ENCODE measurements at places on chromosomes 1 and 21. TPM values are rescaled to one million over a fixed set of nuclear protein-coding genes. Genes with fewer than 3 reads are reported as not detected.

Gene TTLL10
- 0.77 TPM for total RNA-seq

Gene CYYR1
- total RNA-seq = 13.3 TPM

GRCh38 chr1:22641906-22642636 is 1.4 kb upstream of the C1QC start:
- DNase-seq = peak; percentile 77
- no peak overlapping the region for H3K4me3 ChIP-seq
- H3K27ac ChIP-seq = no peak overlapping the region
- no peaks in the 10 kb centered on the region for H3K4me1 ChIP-seq
- H3K27me3 ChIP-seq = no peaks in the 10 kb centered on the region

Gene PM20D1
- total RNA-seq = not detected

DNA sequence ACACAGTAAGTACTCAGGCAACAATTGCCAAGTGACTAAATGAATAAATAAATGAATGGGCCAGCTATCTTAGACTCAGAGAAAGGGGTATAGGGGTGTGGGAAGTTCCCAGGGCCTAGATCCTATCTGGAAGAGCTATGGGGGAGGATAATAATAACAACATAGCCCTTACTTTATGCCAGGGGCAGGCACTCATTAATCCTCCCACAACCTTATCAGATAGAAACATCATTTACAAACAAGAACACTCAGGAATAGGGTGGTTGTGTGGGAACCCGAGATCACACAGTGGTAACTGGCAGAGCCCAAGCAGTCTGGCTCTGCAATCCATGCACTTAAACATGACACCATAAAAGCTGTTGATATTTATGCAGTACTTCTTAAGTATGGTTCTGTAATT is 128.2 kb upstream of the SPATA6 start:
- H3K36me3 ChIP-seq = no peaks in the 10 kb centered on the region
- no peaks in the 10 kb centered on the region for H3K4me1 ChIP-seq
- no peak overlapping the region for H3K27ac ChIP-seq
- no peak for DNase-seq
- H3K27me3 ChIP-seq = no peaks in the 10 kb centered on the region

DNA sequence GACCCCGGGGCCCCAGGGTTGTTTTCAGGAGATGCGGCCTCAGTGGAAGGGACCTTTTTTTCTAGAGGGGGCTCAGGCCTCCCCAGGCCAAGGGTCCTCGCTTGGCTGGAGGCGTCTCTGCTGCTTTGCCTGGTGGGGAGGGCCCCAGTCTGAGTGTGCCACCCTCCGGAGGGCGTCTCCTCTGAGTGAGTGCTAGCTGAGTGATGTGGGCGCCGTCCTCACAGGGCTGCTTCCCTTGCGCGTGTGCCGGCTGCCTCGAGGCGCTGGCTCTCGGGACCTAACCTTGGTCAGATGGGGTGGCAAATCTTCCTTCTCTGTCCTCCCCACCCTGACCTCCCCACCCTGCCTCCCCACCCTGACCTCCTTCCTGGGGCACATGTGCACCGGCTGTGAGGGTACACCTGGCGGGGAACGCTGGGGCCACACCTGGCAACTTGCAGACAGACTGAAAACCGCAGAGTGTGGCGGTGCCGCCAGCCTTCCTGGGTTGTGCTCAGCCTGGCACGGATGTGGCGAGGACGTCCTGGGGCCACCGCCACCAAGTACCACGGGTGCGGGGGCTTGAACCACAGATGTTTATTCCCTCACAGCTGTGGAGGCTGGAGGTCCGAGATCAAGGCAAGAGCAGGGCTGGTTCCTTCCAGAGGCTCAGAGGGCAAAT is 93.0 kb upstream of the TTC34 start:
- peaks cover 10% of the 10 kb centered on the region for H3K27me3 ChIP-seq
- no peak overlapping the region for H3K27ac ChIP-seq
- DNase-seq = no peak
- no peaks in the 10 kb centered on the region for H3K4me1 ChIP-seq

Gene SPRR1A
- not detected for total RNA-seq

Gene ITLN2
- total RNA-seq = 0.82 TPM

Gene CYP4X1
- total RNA-seq = 34.7 TPM

- H3K4me1 ChIP-seq = no peaks in the 10 kb centered on the region
- DNase-seq = no peak
- H3K27me3 ChIP-seq = no peaks in the 10 kb centered on the region
- H3K27ac ChIP-seq = no peak overlapping the region
Measured at GRCh38 chr21:15414057-15414456, 315.7 kb upstream of the USP25 start.

Gene TCEA3
- total RNA-seq = 115 TPM

Gene FCRL1
- not detected for total RNA-seq

GRCh38 chr1:204818998-204819397 is 51.7 kb upstream of the NFASC start:
- H3K4me1 ChIP-seq = peaks cover 6% of the 10 kb centered on the region
- no peak for DNase-seq
- H3K36me3 ChIP-seq = no peaks in the 10 kb centered on the region

Gene CLCA4
- total RNA-seq = 1.4 TPM

GRCh38 chr1:177934927-177935326 is 34.9 kb downstream of the SEC16B start:
- H3K27me3 ChIP-seq = no peaks in the 10 kb centered on the region
- DNase-seq = no peak
- no peaks in the 10 kb centered on the region for H3K4me1 ChIP-seq
- no peak overlapping the region for H3K27ac ChIP-seq
- no peak overlapping the region for H3K4me3 ChIP-seq

DNA sequence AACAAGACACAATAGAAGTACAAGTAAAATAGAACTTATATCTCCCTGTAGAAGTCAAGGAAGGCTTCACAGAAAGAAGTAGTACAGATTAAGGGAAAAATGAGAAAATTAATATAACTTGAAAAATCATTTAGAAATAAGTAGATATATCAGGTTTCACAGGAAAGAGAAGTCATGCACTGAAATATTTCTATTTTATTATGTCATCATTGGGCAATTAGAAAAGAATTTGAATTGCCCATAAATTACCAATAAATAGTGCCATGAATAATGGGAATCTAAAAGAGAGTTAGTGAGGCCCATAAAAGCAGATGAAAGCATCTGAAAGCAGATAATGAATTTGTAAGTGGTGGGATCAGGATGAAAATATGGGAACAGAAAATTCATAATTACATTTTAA is 1597.8 kb downstream of the PLA2G4A start:
- H3K27me3 ChIP-seq = no peaks in the 10 kb centered on the region
- H3K27ac ChIP-seq = no peak overlapping the region
- no peak overlapping the region for H3K4me3 ChIP-seq
- no peaks in the 10 kb centered on the region for H3K36me3 ChIP-seq
- H3K4me1 ChIP-seq = no peaks in the 10 kb centered on the region

DNA sequence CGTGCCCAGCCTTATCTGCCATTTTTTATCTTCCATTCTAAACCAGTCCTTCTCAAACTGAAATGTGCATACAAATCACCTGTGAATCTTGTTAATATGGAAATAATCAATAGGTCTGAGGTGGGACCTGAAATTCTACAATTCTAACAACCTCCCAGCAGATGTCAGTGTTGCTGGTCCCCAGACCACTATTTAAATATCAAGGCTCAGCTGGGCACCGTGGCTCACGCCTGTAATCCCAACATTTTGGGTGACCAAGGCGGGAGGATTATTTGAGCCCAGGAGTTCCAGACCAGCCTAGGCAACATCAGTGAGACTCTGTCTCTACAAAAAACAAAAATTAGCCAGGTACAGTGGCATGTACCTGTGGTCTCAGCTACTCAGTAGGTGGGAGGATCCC is 4.1 kb downstream of the UQCRHL start:
- no peaks in the 10 kb centered on the region for H3K27me3 ChIP-seq
- no peaks in the 10 kb centered on the region for H3K36me3 ChIP-seq
- H3K4me1 ChIP-seq = peaks cover 16% of the 10 kb centered on the region
- no peak for DNase-seq
- no peak overlapping the region for H3K27ac ChIP-seq

- H3K36me3 ChIP-seq = no peaks in the 10 kb centered on the region
- DNase-seq = no peak
- H3K4me1 ChIP-seq = peaks cover 19% of the 10 kb centered on the region
- no peak overlapping the region for H3K4me3 ChIP-seq
Measured at GRCh38 chr21:41752231-41752681, 14.6 kb downstream of the RIPK4 start.

- H3K4me1 ChIP-seq = no peaks in the 10 kb centered on the region
- H3K36me3 ChIP-seq = no peaks in the 10 kb centered on the region
- no peak overlapping the region for H3K4me3 ChIP-seq
- DNase-seq = no peak
- H3K27ac ChIP-seq = no peak overlapping the region
Measured at GRCh38 chr1:57621776-57622175, 197.9 kb upstream of the DAB1 start.

Gene LCE1B
- total RNA-seq = not detected

- H3K27ac ChIP-seq = peak overlapping the region; percentile 92
- peak overlapping the region; percentile 96 for H3K4me3 ChIP-seq
- no peak for DNase-seq
- no peaks in the 10 kb centered on the region for H3K27me3 ChIP-seq
Measured at GRCh38 chr1:156114919-156115513, 505 bp downstream of the LMNA start.

Gene SLC9C2
- 40.6 TPM for total RNA-seq

Gene NTMT2
- total RNA-seq = not detected

Gene ITLN1
- total RNA-seq = 7.0 TPM

DNA sequence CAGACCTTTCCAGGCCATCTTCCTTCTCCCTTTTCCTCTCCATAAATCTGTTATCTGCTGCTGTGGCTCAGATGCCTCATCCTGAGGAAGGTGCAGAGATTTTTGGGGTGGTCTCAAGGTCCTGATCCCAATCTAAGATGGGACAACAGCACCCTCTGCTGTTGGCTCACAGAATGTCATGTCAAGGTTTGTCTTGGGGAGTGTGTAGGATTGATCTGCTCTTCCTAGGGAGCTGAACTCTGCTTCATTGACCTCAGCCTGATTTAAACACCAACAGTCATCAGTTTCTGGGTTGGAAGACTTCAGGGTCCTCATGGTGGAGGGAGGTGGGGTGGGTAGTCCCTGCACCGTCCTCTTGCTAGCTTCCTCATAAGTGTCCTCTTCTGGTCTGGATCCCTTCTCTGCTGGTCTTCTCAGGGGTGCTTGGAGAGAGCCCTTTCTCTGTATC is 62.8 kb upstream of the LAX1 start:
- H3K4me1 ChIP-seq = no peaks in the 10 kb centered on the region
- no peak overlapping the region for H3K4me3 ChIP-seq
- H3K36me3 ChIP-seq = no peaks in the 10 kb centered on the region
- DNase-seq = peak; percentile 20

Gene GNG5
- 111 TPM for total RNA-seq

DNA sequence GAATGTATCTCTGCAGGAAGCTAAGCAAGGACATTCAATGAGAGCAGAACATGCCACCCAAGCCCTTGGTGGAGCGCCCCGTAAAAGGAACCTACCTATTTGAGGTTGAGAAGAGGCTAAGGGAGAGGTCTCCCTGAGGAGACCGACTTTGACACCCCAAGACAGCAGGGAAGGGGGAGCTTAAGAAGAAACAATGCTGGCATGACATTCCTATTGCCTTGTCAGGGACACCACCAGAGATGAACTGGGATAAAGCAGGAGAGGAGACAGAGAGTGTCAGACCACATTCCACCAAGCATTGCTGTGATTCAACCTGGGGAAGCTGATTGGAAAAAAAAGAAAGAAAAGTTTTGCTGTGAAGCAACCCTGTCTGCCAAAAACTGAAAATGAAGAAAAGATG is 13.3 kb upstream of the S100A2 start:
- no peak overlapping the region for H3K27ac ChIP-seq
- no peak for DNase-seq
- H3K4me1 ChIP-seq = no peaks in the 10 kb centered on the region
- H3K36me3 ChIP-seq = no peaks in the 10 kb centered on the region
- no peak overlapping the region for H3K4me3 ChIP-seq

Gene GUCA2A
- not detected for total RNA-seq

DNA sequence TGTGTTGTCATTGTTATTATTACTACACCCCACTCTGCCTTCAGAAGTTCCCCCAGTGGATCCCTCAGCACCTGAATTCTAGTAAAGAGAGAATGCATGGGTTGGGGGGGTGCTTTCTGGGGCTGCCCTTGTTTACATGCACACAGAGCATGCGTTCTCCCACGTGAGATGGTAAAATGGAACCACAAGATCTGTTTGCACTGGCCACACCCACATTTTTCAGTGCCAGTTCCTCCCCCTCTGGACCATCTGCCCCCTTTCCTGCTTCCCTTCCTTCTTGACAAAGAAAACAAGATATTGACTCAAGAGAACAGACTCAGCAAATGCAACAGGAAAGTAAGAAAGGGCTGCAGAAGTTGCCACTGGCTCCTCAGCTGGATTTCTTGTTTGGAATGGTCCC is 8.9 kb downstream of the SLC6A17 start:
- H3K4me3 ChIP-seq = no peak overlapping the region
- no peaks in the 10 kb centered on the region for H3K27me3 ChIP-seq
- DNase-seq = no peak
- no peaks in the 10 kb centered on the region for H3K36me3 ChIP-seq
- H3K27ac ChIP-seq = no peak overlapping the region

Gene TPTE
- not detected for total RNA-seq

DNA sequence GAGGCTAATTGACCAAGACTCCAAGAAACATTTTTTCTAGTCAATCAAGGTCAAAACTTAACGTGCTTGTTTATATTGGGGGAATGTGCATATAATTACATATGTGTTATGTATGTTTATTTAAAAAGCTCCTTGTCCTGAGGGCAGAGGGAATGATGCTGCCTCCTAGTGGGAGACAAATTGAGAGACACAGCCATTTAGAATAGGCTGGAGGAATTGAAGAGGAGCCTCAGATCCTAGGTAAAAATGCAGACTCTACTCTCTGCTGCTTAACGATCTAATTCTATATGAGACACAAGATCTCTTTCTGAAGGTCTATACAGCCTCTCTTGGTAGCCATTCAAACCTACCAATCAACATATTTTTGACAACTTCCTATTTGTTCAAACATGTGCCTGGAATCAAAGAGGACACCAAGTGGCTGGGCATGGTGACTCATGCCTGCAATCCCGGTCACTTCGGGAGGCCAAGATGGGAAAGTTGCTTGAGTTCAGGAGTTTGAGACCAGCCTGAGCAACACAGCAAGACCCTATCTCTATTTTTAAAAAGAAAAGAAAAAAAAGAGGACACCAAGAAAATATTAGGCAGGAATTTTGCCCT is 136.6 kb upstream of the ZNF648 start:
- no peak for DNase-seq
- H3K4me3 ChIP-seq = no peak overlapping the region
- no peaks in the 10 kb centered on the region for H3K36me3 ChIP-seq
- no peaks in the 10 kb centered on the region for H3K4me1 ChIP-seq
- H3K27ac ChIP-seq = no peak overlapping the region
- H3K27me3 ChIP-seq = no peaks in the 10 kb centered on the region

Gene STIL
- total RNA-seq = 1.5 TPM

- peaks cover 69% of the 10 kb centered on the region for H3K27me3 ChIP-seq
- H3K4me3 ChIP-seq = no peak overlapping the region
- no peak overlapping the region for H3K27ac ChIP-seq
- DNase-seq = no peak
- H3K4me1 ChIP-seq = no peaks in the 10 kb centered on the region
- H3K36me3 ChIP-seq = no peaks in the 10 kb centered on the region
Measured at GRCh38 chr1:118998171-118998570, 10.0 kb upstream of the TBX15 start.

Measured in prostate gland (tissue), 2 donors.